ENCODE measurements at places on chromosomes 3 and 15.

GRCh38 chr3:40975711-40976121 lies 223.6 kb upstream of the CTNNB1 start:
- DNase-seq = no peak

- DNase-seq = no peak
Observed at GRCh38 chr3:150222691-150223489, 185.2 kb upstream of the TSC22D2 start.

GRCh38 chr3:117495620-117496019 lies 786.0 kb downstream of the TUSC7 start:
- no peak for DNase-seq

- DNase-seq = no peak
Observed at GRCh38 chr15:28977377-28978010, 91.7 kb downstream of the APBA2 start.

DNA sequence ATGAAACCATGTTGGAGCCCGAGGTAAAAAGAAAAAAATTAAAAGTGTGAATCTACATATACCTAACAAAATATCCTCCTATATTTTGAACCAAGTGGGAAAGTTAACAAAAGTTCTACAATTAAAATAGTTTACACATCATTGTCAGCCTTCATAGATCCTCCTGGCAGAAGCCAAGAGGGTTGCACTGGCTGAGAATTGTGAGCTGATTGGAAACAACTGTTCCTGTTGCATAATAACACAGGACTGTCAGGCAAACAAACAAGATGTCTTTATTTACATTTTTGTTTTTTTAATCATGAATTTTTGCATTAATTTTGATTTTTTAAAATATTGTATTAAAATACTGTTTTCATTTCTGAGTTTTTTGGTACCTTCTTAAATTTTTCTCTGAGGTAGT lies 215.2 kb upstream of the MME start:
- DNase-seq = no peak

GRCh38 chr3:40843851-40844548 lies 319.2 kb downstream of the ZNF621 start:
- no peak for DNase-seq

DNA sequence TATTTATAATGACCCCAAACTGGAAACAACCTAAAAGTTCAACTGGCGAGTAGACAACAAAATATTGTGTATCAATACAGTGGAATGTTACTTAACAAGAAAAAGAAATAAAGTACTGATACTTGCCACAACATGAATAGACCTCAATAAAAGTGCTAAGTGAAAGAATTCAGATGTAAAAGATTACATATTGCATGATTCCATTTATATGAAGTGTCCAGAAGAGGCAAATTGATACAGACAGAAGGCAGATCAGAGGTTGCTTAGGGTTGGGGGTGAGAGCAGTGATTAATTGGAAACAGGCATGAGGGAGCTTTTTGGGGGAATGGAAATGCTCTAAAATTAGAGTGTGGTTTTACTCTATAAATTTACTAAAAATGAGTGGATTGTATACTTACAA lies 183.3 kb downstream of the SATB1 start:
- no peak for DNase-seq

GRCh38 chr3:147008886-147009285 lies 397.5 kb downstream of the ZIC4 start:
- no peak for DNase-seq

GRCh38 chr15:44882499-44882968 lies 74.0 kb upstream of the TERB2 start:
- DNase-seq = no peak

GRCh38 chr15:96720656-96721055 lies 390.2 kb downstream of the NR2F2 start:
- no peak for DNase-seq

- no peak for DNase-seq
Observed at GRCh38 chr3:161316006-161316689, 55.2 kb downstream of the SPTSSB start.

DNA sequence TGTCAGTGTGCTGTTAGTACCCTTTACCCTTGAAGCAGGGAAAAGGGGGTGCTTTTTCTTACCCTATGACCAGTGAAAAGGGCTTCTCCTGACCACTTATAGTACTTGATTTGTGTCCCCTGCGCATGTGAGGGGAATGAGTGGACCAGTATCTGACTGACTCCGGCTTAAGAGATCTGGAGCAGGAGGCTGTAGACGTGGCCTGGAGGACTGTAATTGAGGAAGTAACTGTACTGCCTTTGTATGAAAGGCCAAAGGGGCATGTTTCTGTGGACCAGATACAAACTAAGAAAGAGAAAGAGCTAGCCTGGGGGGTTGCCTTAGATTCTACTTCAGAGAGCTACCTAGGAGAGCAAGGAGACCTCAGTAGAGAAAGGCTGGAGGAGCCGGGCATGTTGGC lies 89.9 kb upstream of the TBL1XR1 start:
- no peak for DNase-seq

DNA sequence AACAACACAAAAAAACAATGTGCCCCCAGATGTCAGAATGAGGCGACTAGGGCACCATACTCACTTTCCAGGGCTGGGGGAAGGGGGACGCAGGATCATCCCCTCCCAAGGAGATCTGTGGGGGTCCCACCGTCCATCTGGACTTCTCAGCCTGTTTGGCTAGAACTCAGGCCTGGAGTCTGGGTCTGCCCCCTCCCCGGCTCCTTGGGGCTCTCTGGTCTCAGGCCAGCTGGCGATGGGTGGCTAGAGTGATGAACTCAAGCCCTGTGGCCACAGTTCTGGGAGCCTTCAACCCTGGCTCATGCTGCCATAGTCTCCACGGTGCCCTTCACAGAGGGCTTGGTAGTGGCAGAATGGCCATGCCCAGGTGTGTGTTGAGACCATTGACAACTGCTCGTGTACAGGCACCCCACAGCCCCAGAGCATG lies 13.6 kb downstream of the ZBTB47 start:
- no peak for DNase-seq

DNA sequence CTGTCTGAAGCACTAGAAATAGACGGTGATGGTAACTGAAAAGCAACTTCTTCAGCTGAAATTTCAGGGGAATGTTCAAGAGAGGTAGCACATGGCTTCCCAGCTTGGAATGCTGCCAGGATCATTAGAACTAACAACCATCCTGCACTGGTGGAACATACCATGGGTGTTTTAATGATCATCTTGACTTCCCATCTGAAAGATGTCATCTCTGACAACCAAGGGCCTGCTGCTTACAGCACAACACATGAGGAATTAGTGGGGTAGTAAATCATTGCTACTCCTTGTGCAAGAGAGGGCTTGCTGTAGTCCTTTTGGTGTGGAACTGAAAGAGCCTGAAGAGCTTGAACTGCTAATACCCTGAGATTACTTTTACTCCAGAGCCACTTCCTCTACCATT lies 853.7 kb downstream of the MCTP2 start:
- no peak for DNase-seq

- no peak for DNase-seq
Observed at GRCh38 chr3:46667657-46668056, 25.8 kb downstream of the ALS2CL start.

GRCh38 chr3:36596419-36596818 lies 167.9 kb downstream of the DCLK3 start:
- no peak for DNase-seq

DNA sequence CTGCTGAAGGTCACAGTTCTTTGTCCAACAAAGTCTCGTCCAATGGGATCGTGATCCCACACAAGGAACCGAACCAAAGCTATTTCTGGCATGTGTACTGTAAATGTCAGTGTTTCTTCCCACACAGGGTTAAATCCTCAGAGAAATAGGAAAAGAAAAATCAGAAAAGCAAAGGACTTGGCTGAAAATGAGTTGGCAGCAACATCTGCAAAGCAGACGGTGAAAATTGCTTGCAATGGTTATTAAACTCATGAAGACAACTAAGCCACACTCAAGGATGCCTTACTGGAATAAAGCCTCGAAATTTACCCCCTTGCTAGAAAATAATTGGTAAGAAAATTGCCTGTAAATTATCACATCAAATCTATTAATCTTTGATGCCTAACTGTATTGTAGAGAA lies 195.2 kb upstream of the STRIT1 start:
- no peak for DNase-seq
